ENCODE measurements at places on chromosomes 12 and 14. TPM values are rescaled to one million over a fixed set of nuclear protein-coding genes. Genes with fewer than 3 reads are reported as not detected.

DNA sequence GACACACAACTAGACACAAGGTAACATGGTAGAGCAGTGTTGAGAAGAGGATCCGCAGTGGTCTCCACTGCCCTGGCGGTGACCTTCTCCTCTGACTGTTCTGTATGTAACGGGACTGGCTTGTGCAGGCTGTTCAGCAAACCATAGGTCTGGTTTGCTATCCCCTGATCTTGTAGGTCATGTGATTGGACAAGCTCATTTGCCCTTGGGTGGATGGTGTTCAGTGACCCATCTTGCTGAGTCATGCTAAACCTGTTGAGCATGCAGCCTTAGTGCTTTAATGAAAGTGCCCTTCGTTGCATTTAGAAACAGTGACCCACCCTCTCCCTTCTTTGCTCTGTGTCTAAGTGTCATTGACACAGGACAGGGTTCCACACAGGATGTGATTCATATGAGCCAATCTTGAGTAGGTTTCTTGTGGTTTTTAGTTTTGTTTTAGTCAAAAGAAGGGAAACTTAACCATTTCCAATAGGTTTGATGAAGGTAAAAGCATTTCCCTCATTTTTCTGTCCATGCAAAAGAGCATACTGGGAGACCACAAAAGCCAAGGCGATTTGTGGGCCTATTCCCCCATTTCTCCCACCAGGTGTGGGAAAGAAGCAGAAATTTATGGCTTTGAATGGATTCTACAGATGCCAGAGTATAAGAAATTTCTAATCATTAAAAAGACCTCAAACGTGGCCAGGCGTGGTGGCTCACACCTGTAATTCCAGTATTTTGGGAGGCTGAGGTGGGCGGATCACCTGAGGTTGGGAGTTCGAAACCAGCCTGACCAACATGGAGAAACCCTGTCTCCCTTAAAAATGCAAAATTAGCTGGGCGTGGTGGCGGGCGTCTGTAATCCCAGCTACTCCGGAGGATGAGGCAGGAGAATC, 32.6 kb upstream of the HIF1A start:
- no peak overlapping the region for H3K27ac ChIP-seq
- H3K36me3 ChIP-seq: no peaks in the 10 kb centered on the region
- 0 out of 2 replicates have a peak, but pooled peaks cover 12% of the 10 kb centered on the region for H3K4me1 ChIP-seq
- peak; percentile 19 for DNase-seq
- H3K4me3 ChIP-seq: no peak overlapping the region
- H3K27me3 ChIP-seq: no peaks in the 10 kb centered on the region

- peaks cover 9% of the 10 kb centered on the region for H3K4me1 ChIP-seq
- DNase-seq: no peak
- no peaks in the 10 kb centered on the region for H3K36me3 ChIP-seq
Observed at GRCh38 chr12:96368233-96368632, 32.0 kb downstream of the CDK17 start.

DNA sequence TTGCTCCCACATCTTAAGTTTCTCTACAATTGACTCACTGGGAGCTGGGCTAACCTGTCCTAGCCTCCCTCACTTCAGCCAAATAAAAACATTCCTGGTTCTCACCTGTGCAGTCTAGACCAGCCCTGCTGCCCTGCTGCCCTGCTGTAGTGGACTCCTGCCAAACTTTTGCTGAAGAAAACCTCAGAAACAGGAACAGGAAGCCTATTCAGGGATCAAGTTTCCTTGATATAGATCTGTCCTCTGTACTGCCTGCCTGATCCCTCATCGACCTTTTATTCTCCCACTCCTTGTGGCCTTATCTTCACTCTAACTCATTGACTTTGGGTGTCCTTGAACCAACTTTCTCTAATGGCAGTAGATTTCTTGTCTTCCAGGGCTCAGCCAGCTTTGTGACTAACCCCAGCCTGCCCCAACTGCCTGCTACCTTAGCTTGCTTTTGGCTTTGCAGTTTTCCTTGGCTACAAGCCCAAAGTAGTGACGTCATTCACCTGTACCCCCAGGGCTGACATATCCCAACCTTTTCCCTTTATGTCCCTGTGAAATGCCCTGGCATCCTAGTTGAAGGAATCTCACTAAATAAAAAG, 234.8 kb downstream of the DUSP6 start:
- peak overlapping the region; percentile 28 for H3K27ac ChIP-seq
- no peak for DNase-seq
- no peaks in the 10 kb centered on the region for H3K36me3 ChIP-seq
- H3K4me1 ChIP-seq: no peaks in the 10 kb centered on the region
- H3K27me3 ChIP-seq: no peaks in the 10 kb centered on the region

DNA sequence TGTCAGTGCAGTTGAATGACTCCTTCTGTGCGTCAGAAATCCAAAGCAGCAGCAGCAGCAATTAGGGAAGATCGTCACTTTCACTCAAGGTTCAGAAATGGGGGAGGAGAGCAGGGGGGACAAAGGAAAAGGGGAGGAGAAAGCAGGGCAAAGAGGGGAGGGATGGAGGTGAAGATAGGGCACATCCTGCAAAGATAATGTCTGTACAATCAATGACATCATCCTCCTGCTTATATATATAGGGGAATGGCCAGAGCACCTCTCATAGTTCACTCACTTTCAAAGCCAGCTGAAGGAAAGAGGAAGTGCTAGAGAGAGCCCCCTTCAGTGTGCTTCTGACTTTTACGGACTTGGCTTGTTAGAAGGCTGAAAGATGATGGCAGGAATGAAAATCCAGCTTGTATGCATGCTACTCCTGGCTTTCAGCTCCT, at the start of gene NTS:
Gene NTS, plus strand, starts transcription at position 265 of the 431 bp plus-strand sequence. Its CDS starts 109 bp downstream, at position 374.
- H3K4me3 ChIP-seq: no peak within 1 kb of the TSS
- no peaks in the 10 kb centered on the region for H3K4me1 ChIP-seq
- DNase-seq: no peak
- no peaks in the 10 kb centered on the region for H3K36me3 ChIP-seq
- no peak within 1 kb of the TSS for H3K27ac ChIP-seq

GRCh38 chr12:129532707-129533499, 370.9 kb downstream of the TMEM132D start:
- H3K4me1 ChIP-seq: no peaks in the 10 kb centered on the region
- no peak overlapping the region for H3K4me3 ChIP-seq
- DNase-seq: no peak
- no peaks in the 10 kb centered on the region for H3K36me3 ChIP-seq

- H3K4me3 ChIP-seq: no peak overlapping the region
- no peak overlapping the region for H3K27ac ChIP-seq
- no peaks in the 10 kb centered on the region for H3K27me3 ChIP-seq
- no peak for DNase-seq
- H3K36me3 ChIP-seq: no peaks in the 10 kb centered on the region
- no peaks in the 10 kb centered on the region for H3K4me1 ChIP-seq
Observed at GRCh38 chr12:42636993-42637392, 47.4 kb upstream of the PRICKLE1 start.

RFX4 gene
- polyA plus RNA-seq: not detected

- no peak for DNase-seq
- no peak overlapping the region for H3K27ac ChIP-seq
- H3K36me3 ChIP-seq: no peaks in the 10 kb centered on the region
Observed at GRCh38 chr14:26841326-26841725, 243.5 kb upstream of the NOVA1 start.

GRCh38 chr14:56854325-56854724, 44.0 kb upstream of the OTX2 start:
- H3K4me3 ChIP-seq: no peak overlapping the region
- no peak overlapping the region for H3K27ac ChIP-seq
- no peaks in the 10 kb centered on the region for H3K27me3 ChIP-seq
- no peaks in the 10 kb centered on the region for H3K4me1 ChIP-seq
- DNase-seq: no peak

CCDC38 gene
- not detected for polyA plus RNA-seq

- no peak for DNase-seq
- H3K36me3 ChIP-seq: no peaks in the 10 kb centered on the region
- H3K4me3 ChIP-seq: peak overlapping the region; percentile 63
- H3K27ac ChIP-seq: peak overlapping the region; percentile 92
- H3K27me3 ChIP-seq: no peaks in the 10 kb centered on the region
- 0 out of 2 replicates have a peak, but pooled peaks cover 3% of the 10 kb centered on the region for H3K4me1 ChIP-seq
Observed at GRCh38 chr12:65741656-65742017, 82.6 kb upstream of the HMGA2 start.

DTX1 gene
- 0.72 TPM for polyA plus RNA-seq

NOVA1 gene
- 0.32 TPM for polyA plus RNA-seq

GRCh38 chr14:25394356-25394755, 344.4 kb upstream of the STXBP6 start:
- H3K27ac ChIP-seq: no peak overlapping the region
- no peaks in the 10 kb centered on the region for H3K36me3 ChIP-seq
- H3K4me1 ChIP-seq: no peaks in the 10 kb centered on the region
- H3K27me3 ChIP-seq: no peaks in the 10 kb centered on the region

LRTM2 gene
- not detected for polyA plus RNA-seq

DNA sequence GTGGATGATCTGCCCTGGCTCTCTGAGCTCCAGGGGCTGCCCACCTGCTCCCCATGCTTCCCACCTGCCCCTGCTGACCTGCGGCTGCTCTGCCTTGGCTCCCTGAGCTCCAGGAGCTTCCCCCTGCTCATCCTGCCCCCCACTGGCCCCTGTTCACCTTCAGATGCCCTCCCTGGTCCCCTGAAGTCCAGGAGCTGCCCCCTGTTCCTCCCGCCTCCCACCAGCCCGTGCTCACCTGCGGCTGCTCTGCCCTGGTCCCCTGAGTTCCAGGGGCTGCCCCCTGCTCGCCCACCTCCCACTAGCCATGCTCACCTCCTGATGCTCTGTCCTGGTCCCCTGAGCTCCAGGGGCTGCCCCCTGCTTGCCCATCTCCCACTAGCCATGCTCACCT, 219.7 kb downstream of the TMEM121 start:
- peaks cover 4% of the 10 kb centered on the region for H3K4me1 ChIP-seq
- no peaks in the 10 kb centered on the region for H3K27me3 ChIP-seq

GRCh38 chr14:100471441-100472093, 115.7 kb downstream of the BEGAIN start:
- DNase-seq: no peak
- peaks cover 4% of the 10 kb centered on the region for H3K4me1 ChIP-seq
- H3K27ac ChIP-seq: no peak overlapping the region
- H3K4me3 ChIP-seq: no peak overlapping the region
- H3K36me3 ChIP-seq: no peaks in the 10 kb centered on the region
- no peaks in the 10 kb centered on the region for H3K27me3 ChIP-seq

- DNase-seq: no peak
- no peaks in the 10 kb centered on the region for H3K36me3 ChIP-seq
- peak overlapping the region; percentile 61 for H3K4me3 ChIP-seq
- H3K4me1 ChIP-seq: peaks cover 2% of the 10 kb centered on the region
Observed at GRCh38 chr14:23183158-23183470, 346 bp downstream of the SLC7A8 start.

DAO gene
- not detected for polyA plus RNA-seq

ZC2HC1C gene
- 1.2 TPM for polyA plus RNA-seq

GRCh38 chr12:110708917-110709316, 20.0 kb upstream of the HVCN1 start:
- H3K27ac ChIP-seq: no peak overlapping the region
- H3K27me3 ChIP-seq: no peaks in the 10 kb centered on the region
- H3K4me3 ChIP-seq: no peak overlapping the region

DNA sequence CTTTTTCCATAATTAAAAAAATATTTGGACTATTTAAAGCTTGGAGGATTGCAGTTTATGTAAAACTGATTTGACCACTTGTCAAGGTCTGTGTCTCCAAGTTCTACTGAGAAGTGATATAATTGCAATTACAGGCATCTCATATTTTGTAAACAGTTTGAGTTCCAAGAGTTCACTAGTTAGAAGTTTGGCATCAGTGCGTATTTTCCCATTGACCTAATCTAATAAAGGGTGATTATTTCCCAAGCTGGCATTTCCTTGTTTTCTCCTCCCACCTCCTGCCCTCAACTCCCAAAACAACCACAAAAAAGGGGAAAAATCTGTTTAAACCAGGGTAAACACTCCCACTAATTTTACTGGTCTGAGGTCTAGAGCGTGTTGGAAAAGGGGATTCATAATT, 3.0 kb upstream of the MYF6 start:
- no peaks in the 10 kb centered on the region for H3K4me1 ChIP-seq
- peaks cover 48% of the 10 kb centered on the region for H3K27me3 ChIP-seq
- no peak overlapping the region for H3K4me3 ChIP-seq
- no peak overlapping the region for H3K27ac ChIP-seq

DNA sequence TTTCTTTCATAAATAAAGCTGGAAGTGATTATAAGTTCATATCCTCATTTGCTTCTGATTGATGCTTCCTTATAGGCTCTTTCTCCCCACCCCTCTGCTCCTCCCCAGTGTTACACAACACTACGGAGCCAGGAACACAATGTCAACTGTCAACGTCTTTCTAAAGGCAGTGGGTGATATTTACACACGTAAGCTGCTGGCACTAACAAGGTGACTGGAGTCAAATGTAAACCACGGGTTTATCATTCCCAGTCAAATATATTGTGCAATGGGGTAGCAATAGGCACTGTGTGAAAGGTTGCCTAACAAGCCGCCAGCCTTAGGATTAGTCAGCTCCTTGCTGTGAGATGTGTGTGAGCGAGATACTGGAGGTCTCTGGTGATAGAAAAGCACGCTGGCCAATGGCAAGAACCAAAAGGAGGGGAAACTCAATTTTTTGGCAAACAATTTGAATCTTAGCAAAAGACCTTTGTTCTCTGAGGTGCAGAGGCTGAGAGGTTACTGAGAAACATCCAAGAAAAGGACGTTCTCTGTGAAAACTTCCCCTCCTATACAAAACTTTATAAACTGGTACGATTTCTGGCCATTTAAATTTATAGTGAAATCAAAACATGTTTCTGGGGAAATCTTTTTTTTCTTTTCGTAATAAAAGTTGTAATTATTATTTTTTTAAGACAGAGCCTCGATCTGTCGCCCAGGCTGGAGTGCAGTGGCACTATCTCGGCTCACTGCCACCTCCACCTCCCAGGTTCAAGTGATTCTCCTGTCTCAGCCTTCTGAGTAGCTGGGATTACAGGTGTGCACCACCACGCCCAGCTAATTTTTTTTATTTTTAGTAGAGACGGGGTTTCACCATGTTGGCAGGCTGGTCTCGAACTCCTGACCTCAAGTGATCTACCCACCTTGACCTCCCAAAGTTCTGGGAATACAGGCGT, 22.3 kb upstream of the HECTD1 start:
- H3K36me3 ChIP-seq: no peaks in the 10 kb centered on the region
- H3K27me3 ChIP-seq: no peaks in the 10 kb centered on the region
- no peak overlapping the region for H3K4me3 ChIP-seq

GRCh38 chr12:65229441-65229840, 49.0 kb upstream of the MSRB3 start:
- H3K27me3 ChIP-seq: no peaks in the 10 kb centered on the region
- H3K27ac ChIP-seq: no peak overlapping the region
- H3K4me1 ChIP-seq: no peaks in the 10 kb centered on the region
- no peaks in the 10 kb centered on the region for H3K36me3 ChIP-seq
- no peak overlapping the region for H3K4me3 ChIP-seq
- no peak for DNase-seq

Measured in SK-N-SH (cell line).